Activated naive CD8-positive, alpha-beta T cell treated with anti-CD3 and anti-CD28 coated beads for 36 hours (primary cell): ENCODE measurements at places on chromosomes 6 and 20. TPM values are rescaled to one million over a fixed set of nuclear protein-coding genes. Genes with fewer than 3 reads are reported as not detected.

DNA sequence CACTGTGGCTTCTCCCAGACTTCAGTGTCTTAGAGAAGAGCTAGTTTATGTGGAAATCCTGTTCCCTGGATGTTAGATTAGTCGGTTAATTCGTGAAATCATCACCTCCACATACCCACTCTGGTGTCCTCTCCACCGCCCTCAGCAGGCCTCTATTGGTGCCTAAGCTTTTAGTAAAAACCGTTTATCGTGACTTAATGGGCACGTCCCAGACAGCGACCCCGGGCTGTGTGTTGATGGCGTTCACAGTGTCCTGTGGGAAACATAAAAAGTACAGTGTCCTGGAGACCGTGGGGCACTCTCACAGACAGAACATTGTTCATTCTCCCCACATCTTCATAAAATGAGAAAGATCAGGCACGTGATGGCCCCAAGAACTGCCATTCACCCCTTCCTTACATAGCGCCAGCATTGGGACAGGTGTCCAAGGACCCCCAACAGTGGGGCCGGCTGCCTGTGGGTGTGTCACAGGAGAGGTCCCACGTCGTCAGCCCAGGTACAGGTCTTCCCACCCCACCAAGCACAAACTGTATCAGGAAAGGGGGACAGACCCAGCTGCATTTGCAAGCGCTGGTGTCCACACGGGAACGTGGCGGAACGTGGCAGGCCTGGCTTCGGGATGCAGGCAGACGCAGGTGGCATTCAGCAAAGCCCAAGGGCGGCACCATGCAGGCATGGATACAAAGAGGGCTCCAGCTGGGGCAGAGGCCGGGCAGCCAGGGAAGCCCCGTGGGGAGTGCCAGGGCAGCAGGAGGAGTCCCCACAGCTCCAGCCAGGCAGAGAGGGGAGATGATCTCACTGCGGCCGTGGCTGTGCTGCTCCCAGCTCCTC, 237.7 kb downstream of the DLL1 start:
- no peak for DNase-seq

- no peak for DNase-seq
These were observed 36.6 kb downstream of the NKX2-4 start for GRCh38 chr20:21360705-21361104.

- DNase-seq, result no peak
These were observed 115.7 kb upstream of the CLDN20 start for GRCh38 chr6:155147958-155148663.

DNA sequence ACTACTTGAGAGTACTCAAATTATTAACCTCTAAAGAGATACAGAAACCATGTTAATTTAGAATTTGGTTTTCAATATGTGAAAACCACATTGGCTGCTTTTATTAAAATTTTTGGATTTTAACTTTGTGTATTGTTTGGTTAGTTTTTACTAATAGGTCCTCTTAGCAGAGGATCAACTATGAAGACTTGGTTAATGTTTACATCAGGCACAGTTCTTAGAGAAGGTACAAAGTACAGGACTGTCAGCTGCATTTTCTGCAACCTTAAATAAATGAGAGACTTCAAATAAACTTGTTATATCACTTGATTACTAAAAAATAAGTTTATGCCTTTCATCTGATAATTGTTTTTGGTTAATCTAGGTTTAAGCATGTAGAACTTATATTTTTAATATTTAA, 89.1 kb downstream of the PHF3 start:
- DNase-seq, result no peak

GRCh38 chr6:89826029-89826528, 3.6 kb upstream of the CASP8AP2 start:
- DNase-seq, result no peak

GRCh38 chr6:159633196-159633595, 59.8 kb downstream of the SOD2 start:
- DNase-seq, result no peak

DNA sequence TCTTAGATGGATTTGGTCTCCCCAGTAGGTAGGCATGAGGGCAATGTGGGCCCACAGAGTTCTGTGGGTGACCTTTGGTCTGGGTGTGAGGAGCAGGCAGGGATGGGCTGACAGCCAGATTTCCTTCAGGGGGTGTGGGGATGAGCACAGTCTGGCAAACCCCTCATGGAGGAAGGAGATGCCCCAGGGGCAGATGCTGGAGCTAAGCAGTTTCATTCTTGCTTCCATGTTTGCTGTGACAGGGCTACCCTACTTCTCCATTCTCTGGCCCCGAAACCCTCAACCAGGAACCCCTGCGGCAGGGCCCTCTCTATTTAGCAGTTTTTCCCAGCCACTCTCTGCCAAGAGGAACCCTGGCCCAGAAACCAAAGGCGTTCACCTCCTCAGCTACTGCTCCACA, 40.4 kb downstream of the GCLC start:
- no peak for DNase-seq

GRCh38 chr6:118494091-118494490, 54.0 kb upstream of the PLN start:
- no peak for DNase-seq

DNA sequence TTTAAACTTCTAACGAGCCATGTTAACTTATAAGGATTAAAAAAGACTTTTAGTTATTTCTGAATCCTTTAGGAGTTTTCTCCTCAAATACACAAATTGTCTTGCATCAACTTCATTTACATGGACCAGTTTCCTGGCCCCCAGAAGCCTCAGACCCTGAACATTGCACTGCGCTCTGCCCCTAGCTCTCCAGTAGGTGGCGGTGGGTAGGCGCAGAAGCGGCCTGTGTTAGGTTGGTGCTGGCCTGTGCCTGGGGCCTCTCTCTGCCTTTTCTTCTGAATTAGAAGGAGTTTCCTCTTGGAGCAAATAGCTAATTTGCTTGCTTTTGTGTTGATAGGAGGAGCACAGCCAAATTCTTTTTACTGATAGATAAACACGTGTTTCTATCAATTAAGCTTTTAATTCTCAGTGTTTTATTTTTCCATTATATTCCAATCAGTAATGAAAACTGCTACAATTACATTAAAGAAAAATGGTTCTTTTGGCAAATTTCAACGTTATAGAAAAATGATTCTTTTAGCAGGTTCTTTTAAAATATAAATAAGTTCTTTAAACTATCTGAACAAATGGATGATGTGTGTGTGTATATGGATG, 44.4 kb downstream of the DTD1 start:
- DNase-seq, result peak; percentile 55

DNA sequence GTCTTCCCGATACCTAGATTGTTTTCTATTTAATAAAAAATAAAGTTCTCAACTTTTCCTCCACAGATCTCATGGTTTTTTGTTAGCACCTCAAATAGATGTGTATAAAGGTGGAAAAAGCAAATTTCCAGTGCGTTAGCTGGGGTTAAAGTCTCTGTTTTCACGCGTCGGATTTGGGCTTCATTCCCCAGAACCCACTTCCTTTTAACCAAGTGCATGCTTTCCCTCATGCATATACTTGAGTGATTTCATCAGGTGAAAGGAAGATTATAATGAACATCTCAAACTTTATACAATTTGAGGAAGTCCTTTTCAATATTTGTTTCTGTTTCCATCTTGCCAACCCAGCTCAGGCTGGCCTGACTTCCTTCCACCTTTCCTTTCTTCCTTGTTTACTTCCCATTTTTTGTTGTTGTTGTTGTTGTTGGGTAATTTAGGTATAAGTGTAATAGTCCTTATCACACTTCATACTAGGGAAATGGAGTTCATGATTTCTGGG, 43.9 kb upstream of the GGTLC1 start:
- DNase-seq, result no peak

- no peak for DNase-seq
These were observed 4.5 kb downstream of the FOXO3 start for GRCh38 chr6:108565091-108565766.

The CCN6 gene
- total RNA-seq, result 0.19 TPM

The MEI4 gene
- total RNA-seq, result not detected

The PLCB4 gene
- not detected for total RNA-seq

The SMOC2 gene
- total RNA-seq, result not detected

The RNF146 gene
- 11.2 TPM for total RNA-seq

The UBE2C gene
- 185 TPM for total RNA-seq
